Stimulated activated CD4-positive, alpha-beta T cell treated with anti-CD3 and anti-CD28 coated beads, Interleukin-4, amount 100 ng/mL, for 4 hours (primary cell): ENCODE measurements at places on chromosomes 4 and X.

- DNase-seq, result no peak
Measured at GRCh38 chr4:47372561-47372960, 90.9 kb downstream of the COMMD8 start.

- DNase-seq, result no peak
Measured at GRCh38 chrX:68304602-68305001, 128.7 kb downstream of the OPHN1 start.

DNA sequence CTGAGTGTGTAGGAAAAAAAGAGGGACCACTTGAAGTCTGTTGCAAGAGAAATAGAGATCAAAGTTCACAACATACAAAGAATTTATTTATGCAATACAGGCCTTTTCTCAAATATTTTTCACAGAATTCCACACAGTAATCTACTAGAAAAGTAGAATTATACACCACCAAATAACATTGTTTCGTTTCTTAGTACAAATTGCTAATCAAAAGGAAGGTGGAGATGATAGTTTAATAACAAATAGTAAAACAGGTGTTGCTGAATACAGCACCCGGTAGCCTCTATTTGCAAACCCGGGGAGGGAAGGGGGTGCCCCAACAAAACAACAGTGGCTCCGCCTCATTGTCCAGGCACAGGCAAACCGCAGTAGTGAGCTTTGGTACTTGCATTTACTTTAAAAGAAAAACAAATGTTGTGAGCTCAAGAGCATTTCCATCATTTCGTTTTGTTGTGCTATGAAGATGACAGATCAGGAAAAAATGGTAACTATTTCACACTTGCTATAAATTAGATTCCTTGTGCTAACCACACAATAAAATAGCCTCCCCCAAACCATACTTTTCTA is 186.4 kb downstream of the DCLK2 start:
- no peak for DNase-seq

GRCh38 chrX:16528620-16529019 is 121.3 kb upstream of the S100G start:
- DNase-seq, result peak; percentile 34

DNA sequence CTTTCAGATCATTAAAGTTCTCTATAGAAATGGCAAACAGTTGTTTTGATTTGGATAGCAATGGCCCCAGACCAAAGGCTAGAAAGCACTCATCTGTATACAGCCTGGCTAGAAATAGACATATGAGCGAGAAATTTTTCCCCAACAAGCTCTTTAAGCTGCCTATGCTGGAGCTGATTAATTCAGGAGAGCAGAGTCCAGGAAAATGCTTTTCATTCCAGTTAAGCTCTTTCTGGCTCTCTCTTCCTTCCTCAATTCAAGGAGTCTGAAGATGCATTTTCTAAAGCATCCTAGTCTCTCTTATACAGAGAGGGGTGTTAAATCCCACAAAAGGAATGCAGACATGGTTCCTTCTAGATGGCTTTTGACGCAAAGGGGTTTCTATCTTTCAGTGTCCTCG is 141.7 kb upstream of the RAI2 start:
- DNase-seq, result no peak

DNA sequence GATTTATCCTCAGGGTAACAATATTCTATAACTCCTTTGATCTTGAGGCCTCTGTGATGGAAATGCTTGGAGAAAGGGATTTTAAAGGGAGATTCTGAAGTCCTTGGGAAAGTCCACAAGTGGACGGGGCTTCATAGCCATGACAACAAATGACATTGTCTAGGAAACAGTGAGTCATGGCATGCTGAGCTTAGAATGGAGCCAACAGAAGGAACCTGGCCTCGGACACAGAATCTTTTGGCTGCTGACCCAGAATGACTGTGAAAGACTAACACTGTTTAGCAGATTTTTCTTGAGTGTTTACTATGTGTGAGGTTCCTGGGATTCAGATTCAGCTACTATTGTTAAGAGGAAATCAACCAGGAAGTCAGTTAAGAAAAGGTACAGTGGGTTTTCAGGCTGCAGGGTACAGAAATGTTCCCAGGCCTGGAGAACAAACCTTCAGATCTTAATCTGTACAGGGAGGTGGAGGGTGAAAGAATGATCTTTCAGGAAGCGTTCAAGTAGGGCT is 18.1 kb upstream of the CXCL2 start:
- DNase-seq, result no peak

DNA sequence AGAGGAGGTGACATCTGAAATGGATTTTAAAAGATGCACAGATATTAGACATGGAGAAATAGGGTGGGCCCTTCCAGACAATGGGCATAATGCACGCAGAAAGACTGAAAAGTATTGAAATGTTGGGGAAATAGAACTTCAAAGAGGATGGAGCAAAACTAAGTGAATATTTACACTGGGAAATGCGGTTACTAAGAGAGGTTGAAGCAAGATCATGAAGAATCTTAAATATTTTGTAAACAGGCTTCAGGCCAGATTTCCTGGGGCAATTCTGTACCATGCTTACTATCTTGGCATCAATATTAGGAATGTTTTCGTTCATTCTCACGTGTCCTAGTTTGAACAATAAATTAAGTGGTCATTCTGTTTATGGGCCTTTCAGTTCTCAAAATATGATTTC is 216.3 kb downstream of the ADAMTS3 start:
- no peak for DNase-seq

DNA sequence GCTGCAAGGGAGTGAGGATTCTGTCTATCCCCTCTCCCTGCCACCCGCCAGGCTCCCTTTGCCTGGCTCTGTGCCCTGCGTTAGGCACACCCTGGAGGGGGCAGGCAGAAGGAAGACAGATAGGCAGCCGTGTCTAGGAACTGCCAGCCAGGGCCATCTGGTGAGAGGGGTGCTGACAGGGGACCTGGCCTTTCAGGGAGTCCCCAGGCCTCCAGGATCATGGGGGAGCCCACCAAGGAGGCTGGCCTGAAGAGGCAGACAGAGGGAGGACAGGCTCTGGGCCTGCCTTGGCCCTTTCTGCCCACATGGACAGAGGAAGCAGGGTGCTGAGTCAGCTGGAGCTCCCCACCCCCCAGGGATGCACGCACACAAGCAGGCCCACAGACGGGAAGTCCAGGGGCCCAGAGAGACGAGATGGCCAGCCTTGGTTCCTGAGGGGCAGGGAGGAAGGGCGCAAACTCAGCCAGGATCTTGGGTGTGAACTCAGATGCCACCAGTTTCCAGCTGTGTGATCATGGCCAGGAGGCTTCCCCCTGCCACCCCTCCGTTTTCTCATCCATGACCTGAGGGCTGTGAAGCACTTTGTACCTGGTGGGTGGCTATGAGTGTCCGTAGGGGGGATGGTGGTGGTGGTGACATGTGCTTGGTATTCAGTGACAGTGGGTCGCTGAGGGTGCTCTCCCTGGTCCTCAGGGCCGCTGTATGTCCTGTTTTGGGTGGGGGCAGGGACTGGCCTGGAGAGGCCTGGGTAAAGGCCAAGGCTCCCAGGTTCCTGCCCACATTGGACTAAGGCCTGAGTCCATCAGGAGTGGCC is 1.8 kb downstream of the SH3BP2 start:
- DNase-seq, result no peak

- DNase-seq, result no peak
Measured at GRCh38 chr4:113407409-113407808, 354.1 kb downstream of the CAMK2D start.

- DNase-seq, result no peak
Measured at GRCh38 chr4:158578476-158578875, 56.8 kb downstream of the RXFP1 start.

DNA sequence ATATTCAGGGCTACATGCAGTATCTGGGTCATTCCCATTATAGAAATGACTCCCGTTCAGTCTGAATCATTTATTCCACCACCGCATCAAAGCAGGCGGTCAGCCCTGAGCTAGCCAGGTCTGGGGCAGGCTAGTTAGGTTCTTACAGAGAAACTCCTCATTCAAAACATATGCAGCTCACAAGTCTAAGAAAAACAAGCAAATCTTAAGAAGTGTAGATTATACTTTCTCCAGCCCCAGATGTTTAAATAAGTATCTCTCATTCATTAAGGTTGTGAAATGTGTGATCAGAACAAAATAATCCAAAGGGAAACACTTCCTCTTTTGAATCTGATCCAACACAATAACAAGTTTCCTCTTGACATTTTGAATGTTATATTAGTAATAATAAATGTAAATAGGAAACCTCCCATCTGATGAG is 441.9 kb downstream of the INPP4B start:
- DNase-seq, result peak; percentile 36
